ENCODE measurements at places on chromosomes 6 and 20.

GRCh38 chr6:49454787-49455709 is 8.0 kb downstream of the MMUT start:
- no peak for DNase-seq

GRCh38 chr20:24523661-24524060 is 54.2 kb downstream of the SYNDIG1 start:
- DNase-seq: no peak

GRCh38 chr6:90406142-90406794 is 109.6 kb upstream of the BACH2 start:
- peak; percentile 22 for DNase-seq

- DNase-seq: no peak
Measured at GRCh38 chr6:38482466-38482865, 157.3 kb downstream of the BTBD9 start.

GRCh38 chr20:7207186-7207798 is 439.8 kb downstream of the BMP2 start:
- no peak for DNase-seq

GRCh38 chr20:23155141-23155590 is 69.0 kb upstream of the CD93 start:
- no peak for DNase-seq

GRCh38 chr20:48047447-48047846 is 262.2 kb upstream of the SULF2 start:
- no peak for DNase-seq

Data from activated gamma-delta T cell treated with Interleukin-2 at 50 U/mL for 16 hours (primary cell).